ENCODE measurements at places on chromosomes 11 and 22. TPM values are rescaled to one million over a fixed set of nuclear protein-coding genes. Genes with fewer than 3 reads are reported as not detected.

The NRIP3 gene
- 4.0 TPM for total RNA-seq

The TUB gene
- total RNA-seq = 7.7 TPM

The RASGRP2 gene
- total RNA-seq = 0.37 TPM

The FANCF gene
- total RNA-seq = 9.0 TPM

The TPBGL gene
- total RNA-seq = not detected

The APOBEC3B gene
- total RNA-seq = 3.9 TPM

The TRIM29 gene
- 1.1 TPM for total RNA-seq

The MRGPRE gene
- 0.73 TPM for total RNA-seq

The BUD13 gene
- 9.9 TPM for total RNA-seq

The CENATAC gene
- total RNA-seq = 29.7 TPM

The ROBO4 gene
- total RNA-seq = 26.6 TPM

The OR5D16 gene
- not detected for total RNA-seq

The CNTF gene
- total RNA-seq = 2.9 TPM

The CHCHD10 gene
- 10.9 TPM for total RNA-seq

The WNT11 gene
- total RNA-seq = 1.1 TPM

The OR52A1 gene
- not detected for total RNA-seq

The A4GALT gene
- 41.2 TPM for total RNA-seq

The PIH1D2 gene
- total RNA-seq = 2.2 TPM
